ENCODE measurements at places on chromosomes 4 and X.

GRCh38 chrX:35786271-35786670, 11.9 kb upstream of the MAGEB16 start:
- DNase-seq, result no peak

GRCh38 chrX:30573125-30573524, 4.4 kb downstream of the TASL start:
- DNase-seq, result no peak

- DNase-seq, result no peak
Measured at GRCh38 chr4:182494103-182494502, 250.9 kb downstream of the TENM3 start.

- DNase-seq, result no peak
Measured at GRCh38 chr4:1772853-1773538, 20.1 kb upstream of the FGFR3 start.

GRCh38 chr4:77921701-77922100, 59.1 kb downstream of the MRPL1 start:
- DNase-seq, result peak; percentile 16

DNA sequence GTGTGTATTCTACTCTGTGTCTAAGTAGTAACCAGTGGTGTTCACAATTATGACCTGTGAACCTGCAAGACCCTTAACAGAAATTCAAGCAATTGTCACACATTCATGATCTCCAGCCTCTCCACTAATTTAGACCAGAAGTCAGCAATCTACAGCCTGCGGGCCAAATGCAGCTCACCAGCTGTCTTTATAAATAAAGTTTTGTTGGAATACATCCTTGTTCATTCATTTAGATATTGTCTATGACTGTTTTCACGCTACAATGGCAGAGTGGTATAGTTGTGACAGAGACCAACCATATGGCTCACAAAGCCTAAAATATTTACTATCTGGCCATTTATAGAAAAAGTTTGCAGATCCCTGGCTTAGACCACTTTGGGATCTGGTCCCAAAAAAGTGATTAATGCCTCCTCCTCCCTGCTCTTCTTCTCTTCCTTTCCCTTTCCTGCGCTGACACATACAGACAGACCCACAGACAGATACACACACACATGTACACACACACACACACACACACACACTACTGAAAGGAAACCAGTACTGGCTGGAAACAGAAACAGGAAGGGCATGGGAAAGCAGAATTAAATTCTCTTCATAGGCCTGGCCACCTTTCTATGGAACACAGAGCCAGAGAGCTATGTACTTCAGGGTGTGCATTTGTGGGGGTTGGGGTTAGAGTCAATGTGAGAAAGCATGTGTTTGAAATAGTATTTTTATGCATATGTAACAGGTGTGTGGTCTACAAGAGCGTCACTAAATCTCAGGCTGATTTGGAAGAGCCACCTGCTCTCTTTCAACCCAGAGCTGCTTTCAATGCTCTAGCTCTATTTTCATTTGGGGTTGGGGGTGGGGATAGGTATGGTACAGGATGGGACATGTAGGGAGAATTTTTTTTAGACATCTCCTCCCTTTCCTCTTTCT, 49.7 kb upstream of the TMEM164 start:
- no peak for DNase-seq

- DNase-seq, result no peak
Measured at GRCh38 chr4:7313347-7313811, 121.0 kb downstream of the SORCS2 start.

- DNase-seq, result no peak
Measured at GRCh38 chr4:174201871-174202270, 81.6 kb downstream of the FBXO8 start.

DNA sequence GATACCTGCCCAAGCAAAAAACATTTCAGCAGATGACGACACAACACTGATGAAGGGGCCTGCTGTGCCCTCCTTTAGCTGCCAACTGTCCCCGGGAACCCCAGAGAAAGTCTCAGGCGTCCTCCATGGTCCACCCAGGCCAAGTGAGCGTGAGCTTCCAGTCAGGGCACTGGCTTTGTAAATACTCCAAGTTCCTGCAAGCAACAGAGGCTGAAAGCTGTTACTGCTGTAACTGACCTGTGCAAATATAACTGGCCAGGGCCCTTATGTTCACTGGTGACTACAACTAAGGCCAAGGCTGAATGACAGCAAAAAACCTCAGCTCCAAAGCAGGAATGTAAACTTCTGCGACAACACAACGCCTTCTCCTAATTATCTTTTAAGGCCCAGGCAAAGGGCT, 8.2 kb downstream of the WDR1 start:
- no peak for DNase-seq

GRCh38 chrX:50111742-50112141, 89.1 kb downstream of the AKAP4 start:
- no peak for DNase-seq

DNA sequence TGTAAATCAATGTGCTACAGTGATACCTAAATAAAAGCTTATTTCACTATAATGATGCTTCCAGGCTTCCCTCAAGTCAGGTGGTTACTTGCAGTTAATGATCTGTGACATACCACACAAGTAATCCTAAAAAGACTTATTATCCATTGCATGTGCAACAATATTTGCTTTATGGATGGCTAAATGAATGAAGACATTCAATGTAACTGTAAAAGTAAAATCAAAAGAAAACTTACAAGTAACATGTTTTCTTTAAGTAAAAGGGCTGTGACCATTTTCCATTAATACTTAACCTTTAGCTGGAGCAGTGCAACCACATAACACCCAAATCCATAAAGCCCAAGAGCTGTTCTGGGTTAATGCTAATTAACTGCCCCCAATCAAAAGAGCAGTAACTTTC, 42.6 kb downstream of the RAB28 start:
- no peak for DNase-seq

GRCh38 chr4:85784947-85785346, 310.0 kb downstream of the ARHGAP24 start:
- DNase-seq, result no peak

DNA sequence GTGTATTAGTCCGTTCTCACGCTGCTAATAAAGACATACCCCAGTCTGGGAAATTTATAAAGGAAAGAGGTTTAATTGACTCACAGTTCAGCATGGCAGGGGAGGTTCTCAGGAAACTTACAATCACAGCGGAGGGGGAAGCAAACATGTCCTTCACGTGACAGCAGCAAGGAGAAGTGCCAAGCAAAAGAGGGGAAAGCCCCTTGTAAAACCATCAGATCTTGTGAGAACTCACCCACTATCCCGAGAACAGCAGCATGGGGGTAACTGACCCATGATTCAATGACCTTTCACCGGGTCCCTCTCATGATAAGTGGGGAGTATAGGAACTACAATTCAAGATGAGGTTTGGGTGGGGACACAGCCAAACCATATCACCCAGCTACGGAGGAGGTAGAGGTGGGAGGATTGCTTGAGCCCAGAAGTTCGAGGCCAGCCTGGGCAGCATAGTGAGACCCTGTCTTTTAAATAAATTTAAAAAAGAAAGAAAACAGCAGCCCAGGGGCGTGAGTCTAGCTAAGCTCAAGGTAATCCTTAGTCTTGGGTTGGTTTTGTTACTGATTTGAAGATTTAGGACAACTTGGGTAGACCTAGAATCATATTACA, 46.4 kb upstream of the TMEM131L start:
- no peak for DNase-seq

DNA sequence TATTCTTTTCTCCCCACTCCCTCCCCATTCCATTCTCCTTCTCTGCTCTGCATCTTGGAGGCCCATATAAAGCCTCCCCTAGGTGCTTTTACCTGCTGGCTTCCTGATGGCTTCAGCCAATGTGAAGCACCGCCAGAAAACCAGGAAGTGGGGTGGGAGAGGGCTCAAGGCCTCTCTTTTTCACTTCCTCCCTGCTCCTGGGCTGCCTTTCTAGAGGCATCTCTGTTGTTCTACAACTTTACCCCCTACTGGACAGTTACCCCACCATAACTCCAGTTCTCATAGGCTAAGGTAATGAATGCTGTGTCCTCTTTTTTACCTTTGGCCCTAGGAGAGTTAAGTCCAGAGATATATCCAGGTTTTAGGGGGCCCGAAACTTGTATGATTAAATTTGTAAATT, 62.4 kb upstream of the PPARGC1A start:
- DNase-seq, result no peak

DNA sequence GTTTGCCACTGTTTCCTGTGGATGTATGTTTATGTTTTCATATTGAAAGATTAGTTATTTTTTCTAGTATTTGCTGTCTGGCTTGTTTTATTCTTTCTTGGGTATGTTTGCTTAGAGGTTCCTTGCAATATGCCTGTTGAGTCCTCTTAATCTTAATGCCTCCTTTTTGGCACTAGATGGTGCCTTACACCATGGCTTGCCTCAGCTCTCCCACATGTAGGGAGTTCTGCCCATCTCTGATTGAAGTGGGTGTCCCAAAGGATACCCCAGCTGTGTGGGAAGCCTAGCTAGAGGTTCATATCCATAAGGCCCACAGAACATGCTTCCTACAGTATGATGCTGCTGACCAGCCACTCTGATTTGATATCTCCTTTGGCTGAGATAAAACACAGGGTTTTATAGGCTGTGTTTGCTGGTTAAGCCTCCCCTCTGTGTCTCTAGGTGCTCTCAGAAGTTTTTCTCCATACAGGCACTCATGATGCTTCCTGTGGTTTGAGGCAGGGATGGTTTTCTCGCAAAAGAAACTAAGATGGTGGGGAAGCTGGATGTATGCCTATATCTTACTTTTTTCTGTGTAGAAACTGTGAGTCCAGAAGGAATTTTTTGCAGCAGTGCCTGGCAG, 162.4 kb downstream of the ASB9 start:
- DNase-seq, result no peak

GRCh38 chr4:142365391-142365790, 480.7 kb downstream of the INPP4B start:
- no peak for DNase-seq

- DNase-seq, result no peak
Measured at GRCh38 chrX:28586286-28586685, 960 bp upstream of the IL1RAPL1 start.

DNA sequence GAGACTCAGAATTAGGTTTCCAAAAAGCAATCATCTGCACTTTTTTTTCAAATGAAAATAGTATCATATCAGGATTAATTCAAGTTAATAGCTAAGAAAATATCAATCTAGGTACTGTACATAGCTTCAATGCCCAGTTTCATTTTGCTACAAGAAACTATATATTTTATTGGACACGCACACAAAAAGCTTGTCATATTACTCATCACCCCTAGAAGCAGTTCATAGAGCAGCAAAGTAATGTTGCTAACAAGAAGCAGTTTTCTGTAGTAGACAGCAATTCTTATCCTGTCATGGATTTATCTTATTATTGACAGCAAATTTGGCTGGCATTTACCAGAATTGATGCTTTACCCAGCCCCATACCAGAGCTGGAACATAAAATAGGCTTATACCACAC, 52.3 kb upstream of the LSM6 start:
- DNase-seq, result no peak

- peak; percentile 55 for DNase-seq
Measured at GRCh38 chrX:151970661-151971060, 3.8 kb downstream of the GABRE start.

DNA sequence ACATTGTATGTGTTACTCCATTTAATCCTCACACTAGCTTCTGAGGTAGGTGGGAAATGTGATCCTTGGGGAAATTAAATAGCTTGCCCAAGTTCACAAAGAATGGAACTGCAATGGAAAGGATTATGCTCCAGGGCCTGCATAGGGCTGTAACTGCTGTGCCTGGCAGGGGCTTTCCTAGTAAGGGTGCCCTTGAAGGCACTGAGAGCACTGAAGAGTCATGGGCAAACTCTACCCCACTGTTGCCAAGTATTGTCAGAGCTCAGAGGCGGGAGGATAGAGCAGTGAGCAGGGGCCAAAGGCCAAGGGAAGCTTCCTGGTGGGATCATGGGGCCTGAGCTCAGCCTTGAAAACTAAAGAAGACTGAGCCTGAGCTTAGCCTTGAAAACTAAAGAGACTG, 133.0 kb upstream of the NALF2 start:
- DNase-seq, result no peak

DNA sequence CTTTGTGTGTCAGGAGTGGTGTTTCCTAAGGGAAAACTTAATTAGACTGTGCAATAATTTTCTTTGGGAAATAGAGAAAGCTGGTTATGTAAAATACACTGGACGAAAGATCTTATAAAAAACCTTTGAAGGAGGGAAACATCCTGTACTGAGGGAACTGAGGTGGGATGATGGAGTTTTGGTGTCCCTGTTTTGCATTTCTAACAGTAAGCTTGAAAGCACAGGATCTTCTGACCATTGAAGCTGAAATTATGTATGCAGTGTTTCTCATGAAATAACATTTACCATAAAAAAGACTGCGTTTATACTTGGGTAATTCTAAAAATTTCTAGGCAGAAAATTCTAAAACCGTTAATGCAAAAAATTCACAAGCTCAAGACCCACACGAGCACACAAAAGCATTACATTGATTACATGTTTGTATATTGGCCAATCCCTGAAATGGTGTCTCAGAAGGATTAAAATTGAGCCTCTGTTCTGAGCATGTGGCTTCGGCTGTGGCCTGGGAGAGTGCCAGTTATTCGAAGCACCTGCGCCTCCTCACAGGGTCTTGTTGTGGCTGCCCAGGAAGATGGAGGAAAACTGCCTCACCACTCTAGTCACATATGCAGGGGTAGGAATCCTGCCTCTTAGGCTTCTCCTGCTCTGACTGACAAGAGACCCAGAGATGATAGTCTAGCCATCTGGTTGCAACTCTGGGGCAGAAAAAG, 49.5 kb downstream of the JADE3 start:
- DNase-seq, result no peak

- DNase-seq, result no peak
Measured at GRCh38 chrX:73561801-73562200, 1.2 kb upstream of the CHIC1 start.

DNA sequence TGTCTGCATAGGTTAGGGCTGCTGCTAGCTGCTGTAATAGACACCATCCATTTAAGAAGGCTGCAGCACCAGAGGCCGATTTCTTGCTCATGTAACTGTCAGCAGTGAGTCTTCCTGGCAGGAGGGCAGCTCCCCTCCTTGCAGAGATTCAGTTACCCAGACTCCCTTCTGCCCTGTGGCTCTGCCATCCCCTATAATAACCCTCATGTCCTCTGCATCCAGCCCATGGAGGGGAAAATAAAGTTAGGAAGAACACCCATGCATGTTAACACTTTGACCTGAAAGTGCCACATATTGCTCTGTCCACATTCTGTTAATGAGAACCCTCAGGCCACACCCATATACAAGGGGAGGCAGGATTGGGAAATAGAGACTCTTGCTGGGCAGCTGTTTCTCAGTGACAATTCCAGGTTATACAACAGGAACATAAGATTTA, 5.4 kb downstream of the STBD1 start:
- DNase-seq, result no peak

DNA sequence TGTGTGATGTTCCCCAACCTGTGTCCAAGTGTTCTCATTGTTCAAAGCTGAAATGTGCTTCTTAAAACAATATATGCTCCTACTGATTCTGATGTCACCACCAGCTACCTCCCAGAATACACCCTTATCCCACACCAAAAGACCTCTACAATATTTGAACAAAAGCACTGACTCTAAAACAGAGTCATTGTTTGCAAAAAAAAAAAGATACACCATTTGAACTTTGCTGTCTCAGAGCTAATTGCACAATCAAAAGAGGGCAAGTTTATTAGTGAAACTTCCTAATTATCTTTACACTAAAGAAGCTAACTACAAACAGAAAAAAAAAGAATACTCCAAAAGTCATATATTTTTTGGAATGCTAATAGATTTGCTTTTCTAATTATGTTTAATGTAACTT, 34.1 kb upstream of the INTU start:
- no peak for DNase-seq
